ENCODE measurements at places on chromosomes 2 and 18.

GRCh38 chr2:109377976-109378375 is 235.8 kb downstream of the SEPTIN10 start:
- DNase-seq = no peak

GRCh38 chr2:175195012-175195411 is 13.5 kb upstream of the ATP5MC3 start:
- no peak for DNase-seq

- no peak for DNase-seq
Observed at GRCh38 chr2:95353613-95354468, 48.7 kb upstream of the FAHD2A start.

- no peak for DNase-seq
Observed at GRCh38 chr18:23228102-23229061, 93.1 kb downstream of the CABLES1 start.

GRCh38 chr18:48009116-48009745 is 78.8 kb upstream of the SMAD2 start:
- no peak for DNase-seq

- no peak for DNase-seq
Observed at GRCh38 chr2:233342301-233342700, 12.0 kb upstream of the DGKD start.

DNA sequence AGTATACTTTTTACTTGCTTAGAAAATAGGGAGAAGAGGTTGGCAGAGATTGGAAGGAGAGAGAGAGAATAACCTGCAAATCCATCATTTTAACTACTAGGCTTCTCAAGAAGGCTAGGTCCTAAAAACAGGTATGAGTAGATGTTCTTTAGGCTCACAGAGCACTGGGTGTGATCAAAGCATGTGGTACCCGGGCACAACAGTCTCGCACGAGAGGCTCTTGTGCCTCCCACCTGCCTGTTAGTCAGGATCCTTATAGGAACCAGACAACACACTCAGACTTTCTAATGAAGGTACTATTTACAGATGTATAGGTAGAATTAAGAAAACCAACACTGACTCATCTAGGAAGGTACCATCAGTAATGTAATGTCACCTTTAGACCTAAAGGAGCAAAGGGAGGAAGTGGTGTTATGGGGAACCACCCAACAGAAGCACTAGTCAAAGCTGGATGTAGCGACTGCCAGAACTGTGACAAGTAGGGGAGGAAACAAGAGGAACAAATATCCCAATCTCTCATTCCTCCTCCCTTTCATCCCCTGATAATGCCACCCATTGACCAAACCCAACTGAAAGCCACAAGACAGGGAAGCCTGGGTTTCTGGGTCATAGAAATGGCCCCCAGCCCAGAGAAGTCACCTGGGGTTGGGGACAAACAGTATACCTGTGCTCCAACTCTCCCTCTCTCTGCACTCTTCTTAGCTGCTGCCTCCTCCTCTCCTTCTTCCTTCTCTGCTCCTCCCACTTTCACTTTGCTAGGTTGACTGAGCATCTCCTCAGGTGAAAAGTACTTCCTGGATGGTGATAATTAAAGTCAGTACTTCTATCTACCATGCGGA is 16.0 kb upstream of the MARCHF4 start:
- DNase-seq = no peak

DNA sequence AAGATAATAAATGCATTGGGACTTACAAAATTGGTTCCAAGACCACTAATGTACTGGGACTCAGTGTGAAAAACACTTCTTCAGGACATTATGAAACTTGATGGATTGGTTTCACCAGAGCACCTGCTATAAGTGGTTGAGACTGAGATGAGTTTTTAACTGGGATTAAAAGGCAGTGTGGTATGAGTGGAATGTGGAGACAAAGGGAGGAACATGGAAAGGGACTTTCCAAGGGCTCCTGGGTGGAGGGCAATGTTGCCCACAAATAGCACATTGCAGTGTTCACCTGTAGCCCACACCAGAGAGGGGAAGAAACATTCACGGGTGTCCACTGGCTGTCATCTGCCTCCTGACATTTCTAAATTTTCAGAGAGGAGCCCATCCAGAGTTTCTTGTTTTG is 253.3 kb upstream of the TANK start:
- DNase-seq = no peak

DNA sequence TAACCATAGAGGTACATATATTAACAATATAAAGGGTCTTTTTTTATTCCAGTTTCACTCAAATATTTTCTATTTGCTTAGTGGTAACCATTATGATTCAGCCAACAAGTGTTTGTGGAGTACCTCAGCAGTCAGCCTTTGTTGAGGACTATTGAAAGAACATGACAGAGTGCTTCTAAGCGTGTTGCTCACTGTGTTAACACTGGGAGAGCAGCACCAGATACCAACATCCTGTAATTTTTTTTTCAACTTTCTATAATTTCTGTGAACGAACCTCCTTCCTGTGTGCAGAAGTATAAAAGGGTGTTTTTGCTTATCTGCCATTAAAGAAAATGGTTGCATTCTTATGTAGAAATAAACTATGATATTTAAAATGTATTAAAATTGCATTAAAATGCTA is 239.0 kb downstream of the PHLPP1 start:
- DNase-seq = no peak

GRCh38 chr2:37394263-37394662 is 49.8 kb downstream of the QPCT start:
- no peak for DNase-seq

GRCh38 chr18:36099311-36099710 is 29.8 kb downstream of the SLC39A6 start:
- DNase-seq = no peak

DNA sequence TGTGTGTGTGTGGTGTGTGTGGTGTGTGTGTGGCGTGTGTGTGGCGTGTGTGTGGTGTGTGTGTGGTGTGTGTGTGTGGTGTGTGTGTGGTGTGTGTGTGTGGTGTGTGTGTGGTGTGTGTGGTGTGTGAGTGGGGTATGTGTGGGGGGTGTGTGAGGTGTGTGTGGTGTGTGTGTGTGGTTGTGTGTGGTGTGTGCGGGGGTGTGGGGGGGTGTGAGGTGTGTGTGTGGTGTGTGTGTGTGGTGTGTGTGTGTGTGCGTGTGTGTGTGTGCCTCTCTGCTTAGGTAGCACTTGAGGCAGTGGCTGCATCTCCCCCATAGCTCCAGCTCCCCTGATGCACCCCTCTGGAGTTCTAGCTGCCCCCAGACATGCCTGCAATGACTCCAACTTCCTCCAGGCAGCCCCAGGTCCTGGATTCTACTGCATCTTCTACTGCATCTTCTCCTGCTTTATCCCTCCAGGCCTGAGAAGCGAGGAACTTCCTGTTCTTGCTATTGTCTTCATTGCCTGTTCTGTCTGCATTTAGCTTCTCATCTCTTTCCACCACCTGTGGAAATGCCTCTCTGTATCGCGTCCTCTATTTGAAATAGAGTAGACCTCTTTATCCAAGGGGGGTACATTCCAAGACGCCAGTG is 22.2 kb upstream of the MLPH start:
- no peak for DNase-seq

GRCh38 chr2:10328670-10329579 is 26.2 kb downstream of the HPCAL1 start:
- no peak for DNase-seq

DNA sequence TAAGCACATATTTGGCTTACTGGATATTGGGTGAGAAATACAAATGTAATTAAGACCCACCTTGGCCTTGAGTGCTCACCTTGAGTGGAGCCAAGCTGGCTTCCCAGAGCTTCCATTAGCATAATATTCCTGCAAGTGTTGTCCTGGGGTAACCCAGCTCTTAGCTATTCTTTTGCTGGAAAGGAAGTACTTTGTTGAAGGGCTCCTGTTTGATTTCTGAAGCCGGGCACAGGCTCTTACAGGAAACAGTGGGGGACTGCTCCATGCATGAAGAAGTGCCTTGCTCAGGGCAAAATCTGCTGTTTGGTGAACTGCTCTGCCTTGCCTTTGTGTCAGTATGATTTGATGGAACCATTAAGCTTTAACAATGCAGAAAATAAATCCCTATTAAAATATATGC is 325.4 kb downstream of the SMAD2 start:
- no peak for DNase-seq

DNA sequence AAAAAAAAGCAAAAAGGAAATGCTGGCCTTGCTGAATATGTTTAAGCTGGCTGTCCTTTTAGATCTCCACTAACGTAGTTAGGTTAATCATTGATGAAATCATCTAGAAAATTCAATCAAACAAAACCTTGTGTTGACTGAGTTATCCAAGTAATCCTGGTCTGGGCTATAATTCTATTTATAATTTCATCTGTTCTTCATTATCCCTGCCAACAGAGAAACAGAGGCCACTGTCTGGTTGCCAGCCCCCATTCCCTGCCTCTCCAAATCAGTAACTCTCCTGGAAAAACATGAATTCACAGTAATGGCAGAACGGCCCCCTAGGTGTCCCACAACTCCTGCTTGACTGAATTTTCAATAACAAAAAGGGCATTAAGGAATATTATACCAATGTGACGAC is 24.6 kb downstream of the DOCK10 start:
- DNase-seq = no peak

DNA sequence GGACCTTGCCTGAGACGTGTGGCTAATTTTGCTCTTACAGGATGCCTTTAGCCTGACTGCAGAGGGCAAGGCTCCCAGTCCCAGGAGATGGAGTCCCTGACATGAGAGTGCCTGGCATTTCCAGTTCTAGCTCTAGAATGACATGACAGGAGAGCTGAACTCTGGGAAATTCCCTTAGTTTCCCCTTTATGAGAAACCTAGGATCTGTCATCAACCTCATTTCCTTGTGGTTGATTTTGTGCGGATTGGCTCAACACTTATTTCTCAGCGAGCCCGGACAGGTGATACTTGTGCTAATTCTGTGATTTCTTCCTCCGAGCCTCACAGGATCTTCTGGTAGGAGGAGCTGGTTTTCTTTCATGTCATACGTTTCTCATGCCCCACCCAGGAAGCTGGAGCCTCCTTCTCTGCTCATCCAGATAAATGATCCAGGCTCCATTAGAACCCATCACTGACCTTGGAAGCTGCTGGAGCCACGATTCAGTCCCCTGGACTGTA is at the start of gene IL36G:
Gene IL36G (plus strand): TSS at position 448 of the 498 bp plus-strand sequence. CDS start 633 bp downstream, outside the sequence.
- no peak for DNase-seq

DNA sequence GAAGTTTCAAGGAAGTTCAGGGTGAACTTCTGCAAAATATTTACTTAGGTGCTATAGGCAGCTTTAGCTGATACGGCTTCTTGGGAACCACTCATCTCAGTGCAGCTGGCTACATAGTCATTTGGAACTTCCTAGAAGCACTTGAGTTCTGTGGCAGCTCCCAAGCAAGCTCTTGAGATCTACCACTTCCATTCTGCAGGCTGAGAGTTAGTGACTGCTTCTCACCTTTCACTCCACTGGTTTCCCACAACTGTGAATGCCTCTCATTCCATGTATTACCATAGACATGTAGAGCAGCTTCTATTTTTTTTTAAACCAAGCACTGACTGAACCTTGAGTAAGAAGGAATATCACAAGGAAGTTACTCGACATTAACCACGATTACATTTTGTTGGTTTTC is 994.1 kb upstream of the ACVR2A start:
- no peak for DNase-seq

GRCh38 chr18:54235871-54236270 is 11.4 kb upstream of the MBD2 start:
- no peak for DNase-seq

- DNase-seq = no peak
Observed at GRCh38 chr2:15751477-15751876, 159.8 kb downstream of the DDX1 start.

DNA sequence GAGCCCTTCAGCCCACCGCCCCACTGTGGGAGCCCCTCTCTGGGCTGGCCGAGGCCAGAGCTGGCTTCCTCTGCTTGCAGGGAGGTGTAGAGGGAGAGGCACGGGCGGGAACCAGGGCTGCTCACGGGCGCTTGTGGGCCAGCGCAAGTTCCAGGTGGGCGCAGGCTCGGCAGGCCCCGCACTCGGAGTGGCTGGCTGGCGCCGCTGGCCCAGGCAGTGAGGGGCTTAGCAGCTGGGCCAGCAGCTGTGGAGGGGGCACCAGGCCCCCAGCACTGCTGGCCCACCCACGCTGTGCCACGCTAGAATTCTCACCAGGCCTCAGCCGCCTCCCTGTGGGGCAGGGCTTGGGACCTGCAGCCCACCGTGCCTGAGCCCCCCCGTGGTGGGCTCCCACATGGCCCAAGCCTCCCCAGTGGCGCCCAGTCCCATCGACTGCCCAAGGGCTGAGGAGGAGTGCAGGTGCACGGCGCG is 45.2 kb downstream of the SLC5A7 start:
- no peak for DNase-seq

GRCh38 chr2:3280197-3280596 is 97.4 kb downstream of the EIPR1 start:
- no peak for DNase-seq

DNA sequence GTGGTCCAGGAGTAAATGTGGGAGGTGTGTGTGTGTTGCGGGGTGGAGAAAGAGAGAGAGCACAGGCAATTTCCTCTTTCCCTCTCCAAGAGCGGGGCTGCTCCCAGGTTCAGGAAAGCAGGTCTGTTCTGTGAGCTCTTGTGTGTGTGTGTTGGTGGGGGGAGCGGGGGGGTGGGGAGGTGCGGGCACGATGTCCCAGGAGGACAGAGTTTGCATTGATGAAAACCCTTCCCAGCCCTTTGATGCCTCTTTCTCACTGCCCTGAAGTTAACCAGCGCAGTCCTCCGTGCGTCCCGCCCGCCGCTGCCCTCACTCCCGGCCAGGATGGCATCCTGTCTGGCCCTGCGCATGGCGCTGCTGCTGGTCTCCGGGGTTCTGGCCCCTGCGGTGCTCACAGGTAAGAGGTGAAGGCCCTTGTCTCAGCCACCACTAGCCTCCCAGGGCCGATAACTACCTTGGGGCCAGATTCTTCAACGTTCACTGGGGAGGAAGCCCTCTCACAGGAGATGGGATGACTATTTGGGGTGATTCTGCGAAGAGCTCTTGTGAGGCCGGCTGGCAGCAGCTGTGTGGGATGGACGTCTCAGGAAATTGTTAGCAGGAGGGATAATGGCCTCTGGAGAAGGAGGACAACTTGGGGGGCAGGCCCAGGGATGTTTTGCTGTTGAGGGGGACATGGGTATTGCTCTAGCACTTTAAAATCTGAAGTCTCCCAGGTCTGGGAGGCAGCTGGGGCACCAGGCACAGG is at the start of gene SNORC:
Gene SNORC (plus strand): TSS at position 247 of the 748 bp plus-strand sequence. CDS start 78 bp downstream, at position 325.
- no peak for DNase-seq

DNA sequence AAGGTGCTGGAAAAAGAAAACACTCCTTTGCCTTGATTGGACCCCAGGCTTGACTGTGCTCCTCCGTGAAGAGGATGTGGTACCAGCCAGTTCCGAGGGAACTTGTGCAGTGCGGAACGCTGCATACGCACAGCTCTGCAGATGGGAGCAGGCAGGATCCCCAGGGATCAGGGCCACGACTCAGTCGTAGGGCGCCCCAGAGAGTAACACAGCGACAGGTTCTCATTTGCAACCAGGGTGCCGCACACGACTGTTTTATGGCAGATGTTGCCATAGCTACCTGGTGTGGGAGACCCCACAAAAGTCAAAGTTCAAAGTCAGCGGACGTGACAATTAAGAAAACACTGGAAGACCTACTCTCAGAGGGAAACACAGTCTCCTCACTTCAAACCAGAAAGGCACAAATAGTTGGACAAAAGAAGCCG is 779 bp downstream of the MALL start:
- no peak for DNase-seq

GRCh38 chr2:218292048-218293014 is at the start of gene TMBIM1:
TMBIM1 (minus strand) TSS chr2:218292503; CDS start chr2:218282141, 10,362 bp downstream.
- peak; percentile 59 for DNase-seq

- no peak for DNase-seq
Observed at GRCh38 chr2:215811003-215811402, 202.3 kb downstream of the MREG start.
